Endothelial cell of coronary artery (primary cell): ENCODE measurements at places on chromosomes 6 and 20. TPM values are rescaled to one million over a fixed set of nuclear protein-coding genes. Genes with fewer than 3 reads are reported as not detected.

Gene HDGFL1
- total RNA-seq, result not detected in 2 replicates

Gene SULF2
- 66.4 and 77.9 TPM in 2 replicates for total RNA-seq

Gene PAK5
- total RNA-seq, result not detected in 2 replicates

Gene CGAS
- 4.6 and 5.7 TPM in 2 replicates for total RNA-seq

Gene SIRPA
- total RNA-seq, result 12.2 and 14.4 TPM in 2 replicates

Gene SUPT3H
- 9.4 and 10.4 TPM in 2 replicates for total RNA-seq

Gene GGTLC1
- not detected in 2 replicates for total RNA-seq

Gene FAM83D
- 9.0 and 28.2 TPM in 2 replicates for total RNA-seq

Gene SLC17A2
- total RNA-seq, result not detected in 2 replicates

Gene CALHM6
- 0.09 and 0.94 TPM in 2 replicates for total RNA-seq

Gene C6orf58
- total RNA-seq, result 0.18 TPM in 1 of 2 replicates, not detected in the other

Gene NKX2-4
- total RNA-seq, result not detected in 2 replicates

Gene AIF1
- not detected in 2 replicates for total RNA-seq

Gene TP53TG5
- not detected in 2 replicates for total RNA-seq

Gene DYNLT2
- 0.63 and 1.0 TPM in 2 replicates for total RNA-seq

Gene REM1
- 0.09 and 0.18 TPM in 2 replicates for total RNA-seq

Gene MUC22
- total RNA-seq, result not detected in 2 replicates

Gene DCDC2
- total RNA-seq, result not detected in 2 replicates

Gene SLC22A2
- under 0.01 TPM in 1 of 2 replicates, not detected in the other for total RNA-seq

Gene IL17F
- not detected in 2 replicates for total RNA-seq
